ENCODE measurements at places on chromosomes 7 and 10.

GRCh38 chr7:2886900-2887299 lies 42.8 kb upstream of the GNA12 start:
- no peak for DNase-seq

DNA sequence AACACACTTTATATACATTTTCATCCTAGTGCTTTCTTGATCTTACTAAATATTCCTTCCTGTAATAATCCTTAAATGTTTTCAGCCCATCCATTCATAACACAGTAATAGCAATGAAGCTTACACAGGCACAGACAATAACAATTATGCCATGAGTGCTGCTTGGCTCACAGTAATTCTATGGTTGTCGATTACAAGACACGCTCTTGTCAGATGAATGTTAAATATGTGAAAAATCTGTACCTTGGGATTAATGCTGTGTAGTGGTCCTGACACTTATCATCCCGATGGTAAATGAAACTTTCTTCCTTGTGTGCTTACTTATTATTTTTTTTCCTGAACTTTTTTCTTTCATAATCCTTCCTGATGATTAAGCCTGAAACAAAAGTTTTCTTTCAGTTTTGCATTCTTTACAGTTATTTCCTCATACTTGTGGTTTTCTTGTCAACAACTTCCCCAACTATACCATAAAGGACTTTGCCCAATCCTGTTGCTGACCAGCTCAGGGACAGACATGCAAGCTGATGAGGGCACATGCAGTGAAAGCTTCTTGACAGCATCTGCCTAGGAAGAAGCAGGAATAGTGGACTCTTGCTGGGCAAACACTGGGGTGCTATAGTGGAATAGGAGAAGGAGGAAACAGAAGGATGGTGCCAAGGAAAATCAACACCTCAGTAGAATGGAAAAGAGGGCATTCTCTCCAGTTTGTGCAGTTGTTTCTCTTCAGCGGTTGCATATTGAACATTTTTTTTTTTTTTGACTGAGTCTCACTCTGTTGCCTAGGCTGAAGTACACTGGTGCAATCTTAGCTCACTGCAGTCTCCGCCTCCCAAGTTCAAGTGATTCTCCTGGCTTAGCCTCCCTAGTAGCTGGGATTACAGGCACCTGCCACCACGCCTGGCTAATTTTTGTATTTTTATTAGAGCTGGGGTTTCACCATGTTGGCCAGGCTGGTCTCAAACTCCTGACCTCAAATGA lies 6.7 kb upstream of the MGAM2 start:
- DNase-seq = no peak

DNA sequence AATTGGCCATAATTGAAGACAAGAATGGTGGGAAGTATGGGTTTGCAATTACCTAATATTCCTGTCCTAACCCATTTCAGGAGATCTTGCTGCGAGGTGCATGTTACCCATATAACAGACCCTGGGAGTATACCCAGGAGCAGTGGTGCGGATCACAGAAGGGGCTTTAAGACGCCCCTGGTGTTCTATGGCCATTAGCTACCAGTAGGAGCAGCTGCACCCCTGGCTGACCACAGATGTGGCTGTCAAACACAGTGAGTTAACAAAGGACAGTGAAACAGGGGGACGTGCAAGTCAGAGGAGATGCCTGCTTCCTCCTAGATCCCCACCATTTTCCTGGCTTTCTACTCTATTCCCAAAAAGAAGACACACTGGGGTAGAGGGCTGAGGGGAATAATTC lies 25.2 kb downstream of the AOC1 start:
- no peak for DNase-seq

GRCh38 chr10:91215384-91215783 lies 5.1 kb upstream of the PCGF5 start:
- DNase-seq = no peak

GRCh38 chr7:126839624-126840023 lies 413.1 kb downstream of the GRM8 start:
- no peak for DNase-seq

DNA sequence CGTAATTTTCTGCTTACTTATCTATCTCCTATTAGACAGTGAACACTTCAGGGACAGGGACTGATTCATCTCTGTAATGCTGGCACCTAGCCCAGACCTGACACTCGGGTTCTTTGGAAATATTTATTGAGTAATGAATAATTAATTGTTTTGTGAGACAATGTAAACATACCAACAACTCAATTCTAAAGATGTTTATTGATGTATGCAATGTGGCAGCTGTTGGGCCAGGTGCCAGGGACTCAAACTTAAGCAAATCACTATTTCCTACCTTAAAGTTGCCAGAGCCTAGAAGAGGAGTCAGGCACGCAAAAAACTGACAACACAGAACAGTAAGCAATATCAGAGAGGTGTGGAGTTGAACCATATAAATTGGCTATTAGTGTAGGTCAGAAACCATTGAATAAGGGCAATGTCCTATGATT lies 63.6 kb upstream of the BMPER start:
- no peak for DNase-seq

DNA sequence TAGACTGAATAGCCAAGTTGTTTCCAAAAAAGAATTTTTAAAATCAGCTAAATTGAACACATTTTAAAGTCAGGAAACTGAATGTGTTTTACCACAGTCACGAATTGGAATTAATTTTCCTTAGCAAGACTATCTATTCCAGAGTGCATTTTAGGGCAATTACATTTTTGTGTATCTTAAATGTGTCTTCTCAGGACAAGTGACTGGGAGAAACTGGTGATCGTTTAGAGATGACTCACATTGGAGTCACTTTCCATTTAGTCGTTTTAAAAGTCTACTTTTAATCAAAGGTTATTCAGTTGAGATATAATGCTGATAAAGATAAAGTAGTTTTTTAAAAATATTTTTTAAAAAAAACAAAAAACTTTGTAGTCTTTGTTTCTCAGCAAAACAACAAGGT lies 191.7 kb upstream of the SLC26A5 start:
- no peak for DNase-seq

GRCh38 chr10:113534423-113534822 lies 18.4 kb upstream of the HABP2 start:
- no peak for DNase-seq

- no peak for DNase-seq
Observed at GRCh38 chr10:74190494-74190893, 39.5 kb downstream of the ADK start.

- DNase-seq = no peak
Observed at GRCh38 chr10:76935941-76936613, 701.5 kb downstream of the KCNMA1 start.

DNA sequence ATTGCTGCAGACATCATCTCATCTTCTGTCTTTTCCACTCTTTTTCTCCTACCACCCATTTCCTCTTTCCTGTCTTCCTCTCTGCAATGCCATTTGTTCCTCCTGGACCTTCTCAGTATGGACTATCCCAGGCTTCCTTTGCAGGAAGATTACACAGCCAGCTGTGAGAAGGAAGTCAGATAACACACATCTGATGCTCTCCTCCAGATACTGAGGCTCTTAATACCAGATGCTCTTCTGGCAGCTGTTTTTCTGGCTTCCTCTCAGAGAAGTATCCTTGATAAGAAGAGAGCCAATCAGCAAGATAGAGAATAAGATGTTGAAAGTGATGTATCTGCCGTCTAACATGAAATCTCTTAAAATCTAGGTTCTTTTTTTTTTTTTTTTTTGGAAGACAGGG lies 14.4 kb downstream of the KIAA1217 start:
- DNase-seq = no peak

GRCh38 chr10:1674501-1674900 lies 62.8 kb downstream of the ADARB2 start:
- DNase-seq = no peak

- DNase-seq = no peak
Observed at GRCh38 chr7:36736090-36736898, 12.0 kb upstream of the AOAH start.

DNA sequence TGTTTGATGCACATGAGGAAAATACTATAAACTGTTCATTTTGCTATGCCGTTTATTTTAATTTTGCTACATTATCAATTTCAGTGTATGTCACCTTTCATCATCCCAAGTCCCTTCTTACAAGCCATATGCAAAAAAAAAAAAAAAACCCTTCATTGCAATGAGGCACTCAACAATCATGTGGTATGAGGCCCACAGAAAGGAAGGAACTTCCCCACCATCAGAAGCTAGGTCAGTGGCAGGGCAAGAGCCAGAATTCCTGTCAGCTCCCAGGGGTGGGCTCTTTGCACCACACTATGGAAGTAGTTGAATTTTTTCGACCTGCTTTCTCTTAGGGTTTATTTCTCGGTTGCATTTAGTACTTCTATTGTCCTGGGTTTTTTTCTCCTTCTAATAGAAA lies 75.4 kb downstream of the NOC3L start:
- DNase-seq = no peak

DNA sequence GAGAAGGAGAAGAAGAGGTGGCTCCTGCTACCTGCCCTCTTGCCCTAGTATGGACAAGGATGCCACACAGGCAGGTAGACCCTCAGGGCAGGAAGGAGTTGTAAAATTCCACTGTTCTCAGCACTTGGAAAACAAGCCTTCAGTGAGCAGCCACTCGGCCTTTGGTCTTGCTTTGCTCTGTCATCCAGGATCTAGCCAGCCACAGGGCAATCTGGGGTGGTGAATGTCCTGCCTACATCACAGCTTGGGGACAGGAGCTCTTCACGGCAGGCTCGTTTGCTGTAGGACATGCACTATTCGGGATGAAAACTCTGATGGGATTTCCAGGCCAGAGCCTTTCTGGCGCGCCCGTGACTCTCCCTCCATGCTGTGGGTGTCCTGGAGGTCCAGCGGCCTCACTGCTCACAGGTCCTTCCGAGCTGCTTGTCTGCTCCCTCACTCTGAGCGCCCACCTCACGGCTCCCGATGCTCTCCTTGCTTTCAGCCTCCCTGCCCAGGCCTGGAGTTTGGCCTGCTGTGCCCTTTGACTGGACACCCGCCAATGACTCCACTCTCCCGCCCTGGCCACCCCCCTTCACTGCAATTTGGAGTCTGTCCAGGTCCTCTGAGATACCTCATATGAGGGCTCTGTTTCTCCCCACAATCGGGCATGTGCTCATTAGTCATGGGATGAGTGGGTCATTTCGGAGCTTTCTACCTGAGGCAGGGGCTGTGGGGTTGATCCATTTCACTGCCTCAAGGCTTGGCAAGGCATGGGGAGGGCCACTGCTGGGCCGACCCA lies 227.2 kb upstream of the GRB10 start:
- peak; percentile 55 for DNase-seq

- no peak for DNase-seq
Observed at GRCh38 chr7:53602817-53603418, 567.5 kb downstream of the POM121L12 start.

DNA sequence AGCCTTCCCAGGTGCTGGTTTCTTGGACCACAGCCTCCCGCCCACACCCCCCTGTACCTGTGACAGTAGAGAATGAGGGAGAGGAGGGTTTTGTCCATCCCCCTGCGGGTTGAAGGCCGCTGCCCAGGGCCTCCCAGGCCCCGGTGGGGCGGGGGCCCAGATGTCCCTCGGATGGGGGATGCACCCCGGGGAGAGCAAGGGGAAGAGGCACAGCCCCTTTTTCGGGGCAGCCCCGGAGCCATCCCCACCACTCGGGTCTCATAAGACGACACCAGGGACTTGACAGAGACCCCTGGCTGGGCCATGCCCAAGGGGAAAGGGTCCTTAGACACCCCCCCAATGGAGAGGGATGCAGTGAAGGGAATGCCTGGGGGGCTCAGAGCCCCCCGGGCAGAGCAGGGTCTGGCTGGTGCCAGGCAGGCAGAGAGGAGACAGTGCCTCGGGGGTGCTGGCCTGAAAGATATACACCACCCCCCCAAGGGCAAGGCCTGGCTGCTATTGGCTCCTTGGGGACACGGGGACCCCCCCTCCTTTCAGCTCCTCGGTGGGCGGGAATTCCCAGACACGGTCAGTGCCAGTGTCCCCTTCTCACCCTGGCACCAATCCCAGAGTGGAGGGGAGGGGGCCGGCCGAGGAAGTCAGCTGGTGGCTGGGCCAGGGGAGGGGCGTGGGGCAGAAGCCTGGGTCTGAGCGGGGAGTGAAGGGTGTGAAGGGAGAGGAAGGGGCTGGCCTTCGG lies 3.7 kb upstream of the SPACDR start:
- no peak for DNase-seq

GRCh38 chr10:53690524-53691240 lies 918.1 kb upstream of the MBL2 start:
- no peak for DNase-seq

GRCh38 chr10:14262836-14263425 lies 67.8 kb downstream of the FRMD4A start:
- no peak for DNase-seq

GRCh38 chr7:70557338-70557737 lies 574.6 kb upstream of the GALNT17 start:
- DNase-seq = no peak

- DNase-seq = no peak
Observed at GRCh38 chr7:158802535-158803366, 26.6 kb downstream of the ESYT2 start.

DNA sequence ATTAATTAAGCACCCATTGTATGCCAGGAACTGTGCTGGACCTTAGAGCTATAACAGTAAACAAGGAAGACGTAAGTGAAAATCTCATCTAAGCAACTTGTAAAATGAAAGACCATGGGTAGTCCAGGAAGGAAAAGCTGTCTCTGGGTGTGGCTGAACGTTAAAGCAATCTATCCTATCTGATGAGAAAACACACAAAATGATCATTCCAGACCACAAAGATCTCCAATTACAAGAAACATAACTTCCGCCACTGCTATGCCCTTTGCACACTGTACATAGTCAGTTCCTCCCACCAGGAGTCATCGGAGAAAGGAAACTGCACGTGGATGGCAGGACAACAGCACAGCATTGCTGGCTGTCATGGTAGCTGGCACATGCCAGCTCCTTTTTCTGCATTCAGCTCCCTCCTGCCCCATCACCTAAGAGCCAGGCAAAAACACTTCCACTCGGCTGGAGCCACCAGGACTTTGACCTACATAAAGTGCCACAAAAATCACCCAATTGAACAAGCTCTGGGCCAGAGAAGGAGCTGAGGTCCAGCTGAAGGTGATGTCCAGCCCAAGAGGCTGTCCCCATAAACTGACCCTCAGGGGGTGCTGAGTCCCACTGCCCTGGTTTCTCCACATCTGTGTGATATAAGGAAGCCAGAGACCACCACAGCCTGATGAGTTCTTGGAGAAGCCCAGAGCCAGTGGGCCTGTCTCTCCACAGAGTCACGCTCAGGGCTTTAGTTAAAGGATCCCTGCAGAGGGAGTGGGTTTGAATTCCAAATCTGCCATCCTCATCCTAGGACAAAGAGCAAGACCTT lies 56.4 kb downstream of the STEAP1B start:
- DNase-seq = no peak

DNA sequence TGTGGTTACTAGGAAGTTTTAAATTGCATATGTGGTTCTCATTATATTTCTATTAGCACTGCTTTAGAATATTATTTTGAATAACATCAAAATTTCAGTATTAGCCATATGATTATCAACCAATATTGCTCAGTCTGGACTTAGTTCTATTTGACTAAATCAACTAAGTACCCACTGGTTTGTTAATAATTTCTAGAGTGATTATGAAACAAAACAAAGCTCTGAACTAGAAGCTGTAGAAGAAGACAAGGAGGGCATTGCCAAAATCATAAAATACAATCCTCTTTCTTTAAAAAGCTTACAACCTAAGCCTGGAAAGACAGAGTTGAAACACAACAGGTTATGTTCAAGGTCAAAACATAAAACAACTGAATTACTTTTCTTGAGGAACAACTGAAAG lies 204.7 kb downstream of the KMT2C start:
- no peak for DNase-seq

- DNase-seq = no peak
Observed at GRCh38 chr7:76380623-76380966, 21.8 kb upstream of the YWHAG start.
